ENCODE measurements at places on chromosomes 16 and 17.
A peak's percentile ranks its signal among the peaks of the same experiment; 100 is the strongest.

DNA sequence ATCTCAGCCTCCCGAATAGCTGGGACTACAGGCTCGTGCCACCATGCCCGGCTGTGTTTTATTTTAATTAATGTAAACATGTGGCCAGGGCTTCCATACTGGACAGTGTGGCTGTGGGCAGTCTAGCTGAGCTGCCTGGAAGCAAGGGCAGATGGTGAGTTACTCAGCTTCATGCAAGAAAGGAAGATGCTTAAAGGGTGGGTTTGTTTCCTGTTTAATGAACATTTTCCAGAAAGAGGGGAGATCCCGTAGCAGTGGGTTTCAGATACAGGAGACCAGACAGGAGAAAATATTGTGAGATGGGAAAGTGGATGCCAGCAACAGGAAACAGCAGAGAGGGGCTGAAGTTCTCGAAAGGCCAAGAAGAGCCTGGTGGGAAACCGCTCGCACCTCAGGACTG lies 7.3 kb downstream of the MAPK8IP3 start:
- DNase-seq = no peak

GRCh38 chr16:52068447-52069074 lies 478.4 kb downstream of the TOX3 start:
- no peak for DNase-seq

- DNase-seq = no peak
Observed at GRCh38 chr16:78376452-78376851, 277.0 kb downstream of the WWOX start.

GRCh38 chr17:40462343-40463121 lies 19.3 kb downstream of the IGFBP4 start:
- no peak for DNase-seq

GRCh38 chr17:11943759-11944347 lies 53.4 kb downstream of the ZNF18 start:
- DNase-seq = no peak

DNA sequence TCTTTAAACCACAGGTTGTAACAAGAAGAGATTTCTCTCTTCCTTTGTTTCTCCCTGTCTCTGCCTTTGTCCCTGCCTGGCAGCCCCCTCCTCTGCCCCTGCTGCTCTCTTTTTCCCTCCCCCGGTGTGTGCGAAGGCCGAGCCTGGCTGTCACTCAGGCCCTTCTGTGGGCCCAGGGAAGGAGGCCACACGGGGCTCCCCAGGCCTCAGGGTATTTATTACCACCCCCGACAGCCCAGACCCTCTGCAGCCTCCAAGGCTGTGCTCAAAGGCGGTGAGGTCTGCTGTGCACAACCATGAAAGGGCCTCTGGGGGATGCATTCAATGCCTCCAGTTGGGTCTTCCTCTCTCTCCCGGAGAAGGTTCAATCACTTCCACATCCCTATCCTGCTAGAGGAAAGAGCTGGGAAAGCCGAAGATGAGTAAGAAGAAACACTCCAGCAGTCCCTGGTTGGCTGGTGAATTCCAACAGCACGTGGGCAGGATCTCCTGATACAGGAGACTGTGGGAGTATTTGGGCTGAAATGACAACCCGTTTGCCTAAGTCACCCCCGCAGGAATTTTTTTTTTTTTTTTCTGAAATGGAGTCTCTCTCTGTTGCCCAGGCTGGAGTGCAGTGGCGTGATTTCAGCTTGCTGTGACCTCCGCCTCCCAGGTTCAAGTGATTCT lies 34.2 kb downstream of the ZNF423 start:
- DNase-seq = no peak

GRCh38 chr16:73054125-73054484 lies 6.2 kb upstream of the ZFHX3 start:
- no peak for DNase-seq

DNA sequence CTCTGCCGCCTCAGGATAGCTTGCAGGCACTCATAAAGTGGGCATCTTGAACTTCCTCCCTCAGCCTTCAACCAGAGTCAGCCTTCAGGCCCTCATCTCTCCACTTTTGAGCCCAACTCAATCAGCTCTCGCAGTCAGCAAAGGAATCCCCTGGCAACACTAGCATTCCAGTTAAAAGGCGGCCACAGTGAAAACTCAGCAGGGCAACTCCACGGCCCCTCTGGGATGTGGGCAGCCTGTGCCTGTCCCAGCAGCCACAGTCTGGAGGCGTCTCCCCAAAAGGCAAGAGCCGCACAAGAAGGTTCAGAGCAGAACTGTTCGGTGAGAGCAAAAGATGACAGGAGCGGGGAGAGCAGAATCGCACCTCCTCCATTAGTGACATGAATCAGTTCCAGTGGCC lies 9.0 kb downstream of the TMEM11 start:
- no peak for DNase-seq

- no peak for DNase-seq
Observed at GRCh38 chr17:2057175-2057759, 2.4 kb downstream of the HIC1 start.

DNA sequence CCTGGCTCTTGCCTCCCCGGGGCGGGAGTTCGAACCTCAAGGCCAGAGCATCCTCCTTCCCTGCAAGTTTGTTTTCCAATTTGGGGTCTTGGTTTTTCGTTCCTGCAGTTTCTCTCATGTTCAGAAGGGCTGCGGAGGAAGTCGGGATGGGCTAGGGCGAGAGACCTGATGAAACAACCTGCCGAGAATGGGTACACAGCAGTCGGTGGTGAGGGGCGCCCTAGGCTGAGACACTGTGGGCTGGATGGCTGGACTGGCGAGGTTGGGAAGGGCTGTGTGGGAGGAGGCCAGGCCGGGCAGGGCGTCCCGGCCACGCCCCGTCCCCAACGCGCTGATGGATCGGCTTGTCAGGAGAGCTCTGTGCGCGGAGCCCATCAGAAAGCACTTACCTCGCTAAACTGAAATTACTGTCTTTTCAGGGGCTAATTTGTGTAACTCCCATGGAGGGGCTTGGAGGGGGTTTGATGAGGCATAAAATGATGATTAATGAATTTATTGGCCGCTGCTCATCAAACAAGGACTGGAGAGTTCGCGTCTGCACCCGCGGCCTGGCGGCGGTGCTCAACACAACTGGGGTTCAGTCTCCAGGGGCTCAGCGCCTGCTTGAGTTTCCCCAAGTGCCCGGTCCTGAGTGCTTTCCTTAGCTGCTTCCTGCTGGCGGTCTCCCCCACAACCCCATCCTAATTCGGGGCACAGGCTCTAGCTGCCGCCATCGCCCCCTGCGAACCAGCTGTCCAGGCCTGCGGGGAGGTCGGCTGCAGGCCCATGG lies 9.0 kb downstream of the IRX5 start:
- no peak for DNase-seq

DNA sequence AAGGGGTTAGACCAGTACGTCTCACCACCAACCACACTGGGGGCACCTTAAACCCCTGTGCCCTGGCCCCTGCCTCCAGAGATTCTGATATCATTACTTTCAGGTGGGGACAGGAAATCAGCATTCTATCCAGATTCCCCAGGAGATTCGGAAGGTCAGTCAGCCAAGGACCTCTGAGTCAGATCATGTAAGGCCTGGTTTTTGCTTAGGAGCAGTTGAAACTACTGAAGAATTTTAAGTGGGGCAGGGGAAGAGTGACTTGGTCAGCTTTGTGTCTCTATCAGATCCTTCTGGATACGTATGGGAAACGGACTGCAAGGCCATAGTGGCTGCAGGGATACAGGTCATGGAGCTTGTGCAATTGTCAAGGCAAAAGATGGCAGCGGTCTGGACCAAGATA lies 9.0 kb downstream of the EMP2 start:
- DNase-seq = no peak

GRCh38 chr17:47611372-47612350 lies 38.1 kb upstream of the KPNB1 start:
- DNase-seq = no peak

DNA sequence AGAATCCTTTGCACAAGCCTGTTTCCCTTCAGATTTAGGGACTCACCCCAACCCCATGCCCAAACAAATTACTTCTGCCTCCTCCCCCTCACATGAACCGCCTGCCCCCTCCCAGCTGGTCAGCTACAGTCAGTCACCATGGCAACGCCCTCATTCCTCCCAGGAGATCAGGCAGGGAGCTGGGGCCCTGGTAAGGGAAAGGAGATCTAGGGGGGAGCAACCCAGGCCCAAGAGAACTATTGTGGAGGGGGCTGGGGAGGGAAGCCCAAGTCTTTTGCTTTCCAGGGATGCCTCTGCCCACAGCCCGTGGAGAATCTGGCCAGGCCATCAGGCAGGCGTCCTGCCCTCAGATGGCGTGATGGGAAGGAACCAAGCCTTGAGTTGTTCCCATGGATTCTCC lies 2.8 kb downstream of the FAM171A2 start:
- no peak for DNase-seq

DNA sequence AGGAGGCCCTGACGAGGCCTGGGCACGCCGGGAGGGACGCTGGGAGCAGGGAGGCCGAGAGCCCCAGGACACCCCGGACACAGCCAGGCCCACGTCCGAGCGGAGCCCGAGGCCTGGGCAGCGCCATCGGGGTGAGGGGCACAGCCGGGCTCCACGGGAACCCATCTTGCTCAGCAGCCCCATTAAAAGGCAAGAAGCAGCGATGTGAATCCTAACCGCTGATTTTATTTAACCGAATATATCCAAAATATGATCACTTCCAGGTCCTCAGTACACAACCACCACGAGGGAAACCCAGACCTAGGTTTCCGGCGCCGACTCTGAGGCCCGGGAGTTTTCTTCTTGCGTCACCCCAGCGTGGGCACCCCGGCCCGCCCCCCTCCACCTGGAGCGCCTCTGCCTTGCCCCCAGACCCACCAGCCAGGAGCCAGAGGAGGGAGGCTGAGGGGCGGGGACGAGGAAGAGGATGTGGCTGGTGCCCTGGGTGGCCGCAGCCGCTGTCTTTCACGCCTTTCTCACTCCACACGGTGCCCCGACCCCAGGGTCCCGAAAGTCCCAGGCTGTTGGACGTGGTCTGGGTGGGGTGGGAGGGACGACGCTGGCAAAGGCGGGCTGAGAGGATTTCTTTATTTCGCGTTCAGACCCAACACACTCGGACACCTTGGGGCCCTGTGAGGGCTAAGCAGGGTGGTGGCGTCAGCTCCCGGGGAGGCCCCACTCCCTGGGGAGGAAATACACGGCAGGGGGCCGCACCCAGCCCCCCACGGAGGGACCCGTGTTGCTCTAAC lies 568 bp upstream of the CCDC154 start:
- DNase-seq = no peak

DNA sequence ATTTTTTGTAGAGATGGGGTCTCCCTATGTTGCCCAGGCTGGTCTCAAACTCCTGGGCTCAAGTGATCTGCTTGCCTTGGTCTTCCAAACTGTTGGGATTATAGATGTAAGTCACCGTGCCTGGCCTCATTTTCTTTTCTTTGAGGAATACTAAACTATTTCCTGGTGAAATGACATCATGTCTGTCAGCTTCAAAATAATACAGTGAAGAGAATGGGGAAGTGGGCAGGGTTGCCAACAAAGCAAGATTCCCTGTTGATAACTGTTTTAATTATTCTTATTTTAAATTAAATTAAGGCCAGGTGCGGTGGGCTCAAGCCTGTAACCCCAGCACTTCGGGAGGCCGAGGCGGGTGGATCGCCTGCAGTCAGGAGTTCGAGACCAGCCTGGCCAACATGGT lies 21.1 kb downstream of the PIPOX start:
- DNase-seq = no peak

DNA sequence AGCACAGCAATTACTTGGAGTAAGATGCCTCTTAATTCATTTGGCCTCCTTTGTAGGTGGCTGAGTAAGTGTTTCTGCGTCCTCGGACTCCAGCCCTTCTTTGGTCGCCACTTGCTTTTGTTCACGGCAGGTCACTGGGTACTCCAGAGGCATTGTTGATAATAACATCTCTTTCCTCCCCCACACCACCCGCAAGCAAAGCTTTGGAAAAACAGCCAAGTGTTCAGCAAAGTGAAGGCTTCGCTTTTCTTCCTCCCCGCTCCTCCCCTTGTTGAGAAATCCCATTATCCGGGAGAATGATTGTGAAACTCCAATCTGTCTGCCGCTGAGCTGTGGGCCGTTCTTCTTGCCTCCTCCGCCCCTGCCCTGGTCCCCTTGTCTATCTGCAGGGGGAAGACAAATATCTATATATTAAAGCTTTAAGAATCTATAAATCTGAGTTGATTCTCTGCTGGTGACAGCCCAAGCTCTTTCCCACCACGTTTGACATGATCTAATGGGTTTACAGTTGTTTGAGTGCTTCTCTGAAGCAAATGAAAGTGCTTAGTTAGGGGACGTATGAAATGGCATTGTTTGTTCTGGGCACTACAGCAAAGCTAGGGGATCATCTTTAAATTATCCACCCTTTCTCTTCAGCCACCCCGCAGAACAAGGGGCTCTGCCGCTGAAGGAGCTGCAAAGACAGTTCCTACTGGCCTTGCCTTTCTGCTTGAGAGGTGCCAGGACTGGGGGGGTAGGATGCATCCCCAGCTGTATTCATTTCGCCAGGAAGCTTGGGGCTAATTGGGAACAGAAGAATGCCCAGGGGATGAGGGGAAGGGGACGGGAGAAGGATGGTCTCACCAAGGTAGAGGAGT lies 167.1 kb downstream of the CCDC182 start:
- no peak for DNase-seq

DNA sequence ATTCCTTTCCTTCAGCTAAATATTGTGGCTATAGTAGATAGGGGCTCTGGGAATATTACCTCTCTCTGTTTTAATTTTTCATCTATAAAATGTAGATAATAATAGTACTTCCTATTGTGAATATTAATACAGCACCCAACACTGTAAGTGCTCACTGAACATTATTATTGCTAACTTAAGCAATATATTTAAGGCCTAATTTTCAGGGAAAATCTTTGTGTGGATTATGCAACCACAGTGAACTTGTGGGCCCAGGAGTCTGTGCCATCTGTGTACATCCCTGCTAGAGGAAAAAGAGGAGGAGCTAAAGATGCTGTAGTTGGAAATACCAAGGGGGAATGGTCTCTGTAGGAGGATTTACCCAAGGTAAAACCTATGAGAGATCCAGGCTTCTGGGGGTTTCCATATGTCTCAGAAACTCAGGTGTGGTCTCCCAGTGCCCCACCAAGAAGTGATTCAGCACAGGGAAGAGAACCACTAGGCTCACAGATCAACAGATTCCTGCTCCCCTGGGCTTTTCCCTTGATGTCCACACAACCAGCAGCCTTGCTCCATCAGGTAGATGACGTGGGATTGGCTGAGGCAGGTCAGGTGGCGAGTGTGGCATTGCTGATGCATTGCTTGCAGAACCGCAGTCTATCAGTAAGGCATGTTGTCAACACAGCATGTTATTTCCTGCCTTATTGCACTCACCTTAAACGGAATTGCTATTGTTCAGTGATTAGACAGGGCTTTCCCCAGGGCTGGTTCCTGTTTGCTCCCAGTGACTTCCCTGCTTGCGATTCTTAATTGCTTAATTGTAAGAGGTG lies 1.6 kb upstream of the N4BP1 start:
- peak; percentile 85 for DNase-seq

- no peak for DNase-seq
Observed at GRCh38 chr17:73309727-73310596, 1.8 kb downstream of the CDC42EP4 start.

Data from CD8-positive, alpha-beta memory T cell (primary cell).